ENCODE measurements at places on chromosomes 13 and 19.

DNA sequence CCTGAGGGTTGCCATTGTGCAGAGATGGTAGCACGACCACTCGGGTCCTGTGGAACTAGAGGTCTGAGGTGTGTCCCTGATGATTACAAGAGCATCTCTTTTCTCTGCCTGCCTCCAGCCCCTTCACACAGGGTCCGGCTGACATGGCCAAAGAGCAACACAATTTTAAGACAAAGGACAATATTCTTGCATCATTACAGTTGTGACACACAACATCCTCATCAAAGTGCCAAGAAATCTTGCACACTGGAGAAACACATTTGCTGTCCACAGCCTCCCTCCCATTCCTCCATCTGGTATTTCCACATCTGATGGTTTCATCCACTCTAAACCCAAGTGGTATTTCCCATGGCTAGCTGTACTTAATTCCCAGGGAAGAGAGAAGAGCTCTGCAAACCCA, 12.8 kb downstream of the COL4A1 start:
- DNase-seq = no peak

GRCh38 chr13:78443839-78444238, 159.5 kb downstream of the POU4F1 start:
- no peak for DNase-seq

- no peak for DNase-seq
Measured at GRCh38 chr13:52808842-52809219, 39.6 kb downstream of the PCDH8 start.

DNA sequence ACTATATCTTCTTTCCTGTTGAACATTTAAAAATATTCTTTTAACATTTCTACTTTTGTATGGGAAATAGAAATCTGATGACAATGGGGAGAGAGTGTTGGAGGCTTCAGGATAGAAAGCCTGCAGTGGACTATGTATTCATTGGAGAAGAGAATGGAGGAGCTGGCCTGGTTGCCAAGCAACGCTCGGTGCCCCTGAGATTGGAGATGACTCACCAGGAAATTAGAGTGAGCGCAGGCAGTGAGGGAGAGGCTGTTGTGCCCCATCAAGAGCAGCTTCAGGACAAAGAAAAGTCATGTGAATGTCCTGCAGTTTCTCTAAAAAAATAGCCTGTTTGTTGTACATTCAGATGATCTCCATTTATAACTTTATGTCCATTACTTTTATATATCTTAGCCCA, 48.7 kb upstream of the ZNF835 start:
- DNase-seq = no peak

- DNase-seq = no peak
Measured at GRCh38 chr13:41969072-41969471, 8.2 kb upstream of the VWA8 start.

DNA sequence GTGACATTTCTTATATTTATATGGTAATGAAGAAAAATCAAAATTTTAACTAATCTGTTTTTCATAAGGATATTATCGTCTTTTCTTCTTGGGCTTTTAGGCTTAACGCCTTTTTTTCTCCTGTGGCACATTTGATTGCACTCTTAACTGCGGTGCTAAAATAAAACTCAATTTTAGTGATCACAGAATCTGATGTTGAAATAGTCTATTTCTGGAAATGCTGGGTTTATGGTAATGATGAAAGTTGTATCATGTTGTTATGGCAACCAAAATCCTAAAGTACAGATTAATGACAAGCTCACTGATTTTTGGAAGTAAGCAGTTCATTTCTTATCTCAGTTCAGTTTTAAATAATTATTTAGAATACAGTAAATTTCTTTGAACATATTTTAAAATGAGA, 85.3 kb downstream of the COG6 start:
- no peak for DNase-seq

- DNase-seq = no peak
Measured at GRCh38 chr13:45575146-45575829, 40.3 kb downstream of the ERICH6B start.

- DNase-seq = no peak
Measured at GRCh38 chr13:73417012-73417615, 358.3 kb downstream of the KLF5 start.

- no peak for DNase-seq
Measured at GRCh38 chr13:101988140-101988539, 413.7 kb downstream of the FGF14 start.

Data from activated naive CD4-positive, alpha-beta T cell treated with Interleukin-2 at 50 U/mL for 16 hours (primary cell).